ENCODE measurements at places on chromosomes 3 and 15.

GRCh38 chr3:143924522-143925285 lies 46.9 kb upstream of the DIPK2A start:
- DNase-seq, result no peak

DNA sequence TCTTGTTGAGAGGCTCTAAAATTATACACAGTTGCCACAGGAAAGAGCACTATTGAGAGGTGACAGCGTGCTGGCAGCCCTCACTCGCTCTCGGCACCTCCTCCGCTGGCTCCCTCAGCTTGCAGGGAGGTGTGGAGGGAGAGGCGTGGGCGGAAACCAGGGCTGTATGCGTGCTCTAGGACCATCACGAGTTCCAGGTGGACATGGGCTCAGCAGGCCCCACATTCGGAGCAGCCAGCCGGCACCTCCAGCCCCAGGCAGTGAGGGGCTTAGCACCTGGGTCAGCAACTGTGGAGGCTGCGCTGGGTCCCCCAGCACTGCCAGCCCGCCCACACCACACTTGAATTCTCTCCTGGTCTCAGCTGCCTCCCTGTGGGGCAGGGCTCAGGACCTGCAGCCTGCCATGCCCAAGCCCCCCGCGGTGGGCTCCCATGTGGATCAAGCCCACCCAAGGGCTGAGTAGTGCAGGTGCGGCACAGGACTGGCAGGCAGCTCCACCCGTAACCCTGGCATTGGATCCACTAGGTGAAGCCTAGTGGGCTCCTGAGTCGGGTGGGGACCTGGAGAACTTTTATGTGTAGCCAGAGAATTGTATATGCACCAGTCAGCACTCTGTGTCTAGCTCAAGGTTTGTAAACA lies 460.6 kb upstream of the ALCAM start:
- no peak for DNase-seq

DNA sequence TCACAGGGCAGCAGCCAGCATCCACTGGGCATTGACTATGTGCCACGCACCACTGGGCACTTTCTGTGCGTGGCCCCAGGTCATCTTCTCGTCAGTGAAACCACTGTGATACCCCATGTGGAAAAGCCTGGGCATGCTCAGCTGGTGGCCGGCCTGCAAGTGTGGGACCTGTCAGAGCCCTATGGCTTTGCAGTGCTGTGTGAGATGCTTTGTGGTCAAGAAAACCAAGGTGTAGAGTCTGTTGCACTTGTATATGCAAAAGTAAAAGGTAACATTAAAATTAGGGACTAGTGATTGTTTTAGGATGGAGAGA lies 69.5 kb downstream of the PGPEP1L start:
- DNase-seq, result no peak

DNA sequence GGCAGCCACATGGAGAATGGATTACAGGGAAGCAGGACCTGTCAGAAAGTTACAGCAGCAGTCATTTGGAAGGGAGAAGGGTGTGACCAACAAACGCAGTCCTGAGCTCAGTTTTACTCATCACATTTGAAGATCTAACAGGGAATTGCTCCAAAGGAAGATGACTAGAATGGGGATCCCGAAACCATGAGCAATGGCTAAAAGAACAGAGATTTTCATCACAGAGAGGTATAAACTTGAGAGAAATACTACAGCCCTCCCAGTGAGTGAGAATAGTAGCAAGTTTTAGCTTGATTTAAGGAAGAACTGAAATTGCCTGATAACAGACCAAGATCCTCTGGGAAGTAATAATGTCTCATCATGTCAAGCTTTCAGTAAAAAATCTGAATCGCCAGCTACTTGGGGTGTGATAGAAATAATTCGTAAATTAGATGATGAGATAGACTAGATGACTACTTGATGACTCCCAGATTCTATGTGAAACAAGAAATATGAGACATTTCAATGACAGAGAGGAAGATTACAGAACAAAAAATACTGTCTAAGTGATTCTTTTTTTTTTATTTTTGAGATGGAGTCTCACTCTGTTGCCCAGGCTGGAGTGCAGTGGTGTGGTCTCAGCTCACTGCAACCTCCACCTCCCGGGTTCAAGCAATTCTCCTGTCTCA lies 16.9 kb downstream of the CD47 start:
- DNase-seq, result no peak

GRCh38 chr15:78396976-78397375 lies 41.0 kb upstream of the IREB2 start:
- no peak for DNase-seq

DNA sequence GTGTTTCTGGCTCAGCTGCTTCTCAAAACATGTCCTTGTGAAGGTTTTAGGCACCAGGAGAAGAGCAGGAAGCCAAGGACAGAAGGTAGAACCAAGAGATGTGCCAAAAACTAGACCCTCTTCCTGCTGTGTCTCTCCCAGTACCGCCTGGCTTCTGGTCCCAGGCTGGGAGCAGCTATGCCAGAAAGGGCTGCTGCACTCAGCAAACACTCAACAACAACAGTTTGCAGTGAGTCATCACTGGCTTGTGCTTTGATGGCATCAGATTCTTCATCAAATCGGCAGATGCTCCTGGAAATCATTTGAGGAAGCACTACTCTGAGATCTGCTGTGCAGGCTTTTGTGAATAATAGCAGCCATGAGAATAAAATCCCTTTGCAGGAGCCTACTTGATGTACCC lies 63.2 kb downstream of the DGKG start:
- no peak for DNase-seq

DNA sequence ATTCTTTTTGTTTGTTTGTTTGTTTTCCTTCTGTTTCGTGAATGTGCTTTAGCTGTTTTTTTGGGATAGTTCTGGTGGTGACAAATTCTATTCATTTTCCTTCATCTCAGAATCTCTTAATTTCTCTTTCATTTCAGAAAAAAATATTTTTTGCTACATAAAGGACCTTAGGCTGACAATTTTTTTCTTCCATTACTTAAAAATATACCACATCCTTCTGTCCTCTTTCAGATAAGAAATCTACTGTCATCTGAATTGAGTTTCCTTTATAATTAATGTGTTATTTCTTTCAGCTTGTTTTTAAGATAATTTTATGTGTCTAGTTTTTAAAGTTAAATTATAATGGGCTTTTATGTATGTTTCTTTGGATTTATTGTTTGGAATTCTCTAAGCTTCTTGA lies 47.6 kb downstream of the IL16 start:
- no peak for DNase-seq

DNA sequence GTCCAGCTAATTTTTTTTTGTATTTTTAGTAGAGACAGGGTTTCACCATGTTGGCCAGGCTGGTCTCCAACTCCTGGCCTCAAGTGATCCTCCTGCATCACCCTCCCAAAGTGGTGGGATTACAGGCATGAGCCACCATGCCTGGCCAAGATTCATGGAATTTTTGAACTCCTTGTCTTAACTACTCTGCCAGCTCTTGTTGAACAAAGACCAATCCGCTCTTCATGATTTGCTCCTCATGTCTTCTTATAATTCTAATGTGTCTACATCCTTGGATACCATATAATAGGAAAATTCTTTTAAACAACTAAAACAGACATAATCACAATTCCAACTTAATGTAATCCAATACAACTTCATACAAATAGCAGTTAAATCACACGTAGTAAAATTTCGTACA lies 21.3 kb downstream of the UBA5 start:
- no peak for DNase-seq

DNA sequence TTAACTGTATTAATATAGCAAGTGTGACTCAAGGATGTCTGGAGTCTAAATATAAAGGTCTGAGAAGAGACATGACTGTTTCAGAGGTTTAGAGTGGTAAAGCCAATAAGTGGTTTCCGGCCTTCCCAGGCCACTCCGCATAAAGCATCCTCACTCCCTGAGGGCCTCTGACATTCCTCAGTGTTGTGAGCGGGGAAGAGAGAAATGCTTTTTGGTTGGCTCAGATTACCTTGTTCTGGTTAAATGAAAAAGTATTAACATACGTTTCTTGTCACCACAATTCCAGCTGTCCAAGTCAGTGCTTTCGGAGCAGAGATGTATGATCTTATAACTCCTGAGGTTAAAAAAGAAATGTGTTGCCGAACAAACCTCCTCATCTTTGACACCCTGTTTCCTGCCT lies 103.8 kb downstream of the RBMS3 start:
- DNase-seq, result no peak

GRCh38 chr3:152272771-152273242 lies 4.1 kb downstream of the MBNL1 start:
- no peak for DNase-seq

- DNase-seq, result no peak
Measured at GRCh38 chr3:138394156-138394555, 40.3 kb upstream of the ESYT3 start.

DNA sequence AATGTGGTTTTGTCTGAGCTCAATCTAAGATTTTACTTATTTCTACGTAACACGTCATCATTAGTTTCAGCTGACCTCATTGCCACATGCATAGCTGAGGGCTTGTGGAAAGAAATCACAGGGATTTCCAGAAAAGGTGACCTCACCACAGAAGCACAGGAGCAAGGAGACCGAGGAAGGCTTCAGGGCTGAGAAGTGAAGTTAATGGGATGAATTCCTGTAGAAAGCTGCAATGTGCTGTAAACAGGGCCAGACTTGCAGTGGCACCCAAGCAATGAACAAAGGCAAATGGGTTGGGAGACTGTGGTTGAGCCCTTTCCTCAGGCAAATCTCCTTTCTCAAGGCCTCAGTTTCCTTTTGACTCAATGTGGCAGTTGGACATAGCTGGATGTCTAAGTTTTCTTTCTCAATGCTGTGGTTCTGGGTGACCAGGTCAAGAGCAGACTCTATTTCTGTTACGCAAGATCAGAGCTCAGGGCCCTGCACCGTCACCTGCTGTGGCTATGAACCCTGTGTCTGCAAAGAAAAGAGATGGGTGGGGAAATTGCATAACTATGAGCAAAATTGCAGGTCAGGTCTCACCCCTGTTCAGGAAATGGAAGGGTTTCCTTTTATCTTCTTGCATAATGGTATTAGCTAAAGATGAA lies 252.2 kb upstream of the TBL1XR1 start:
- DNase-seq, result no peak

DNA sequence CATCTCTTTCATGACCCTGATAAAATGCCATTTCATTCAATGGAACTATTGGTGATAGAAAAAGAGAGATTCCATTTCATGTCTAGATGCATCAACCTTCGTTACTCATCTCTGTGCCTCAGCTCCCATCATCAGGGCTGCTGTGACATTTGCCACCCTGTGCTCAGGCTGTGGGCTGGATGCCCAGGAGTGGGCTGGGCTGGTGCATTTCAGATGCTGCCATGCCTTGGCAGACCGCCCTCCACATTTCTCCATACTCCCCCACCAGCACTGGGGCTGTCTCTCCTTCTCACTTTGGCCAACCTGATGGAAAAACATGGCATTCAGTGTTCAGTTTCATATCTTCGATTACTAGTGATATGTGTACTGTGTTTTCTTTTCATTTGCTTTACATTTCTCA lies 59.1 kb downstream of the DNASE1L3 start:
- no peak for DNase-seq

- no peak for DNase-seq
Measured at GRCh38 chr3:186496016-186496415, 48.2 kb downstream of the CRYGS start.

DNA sequence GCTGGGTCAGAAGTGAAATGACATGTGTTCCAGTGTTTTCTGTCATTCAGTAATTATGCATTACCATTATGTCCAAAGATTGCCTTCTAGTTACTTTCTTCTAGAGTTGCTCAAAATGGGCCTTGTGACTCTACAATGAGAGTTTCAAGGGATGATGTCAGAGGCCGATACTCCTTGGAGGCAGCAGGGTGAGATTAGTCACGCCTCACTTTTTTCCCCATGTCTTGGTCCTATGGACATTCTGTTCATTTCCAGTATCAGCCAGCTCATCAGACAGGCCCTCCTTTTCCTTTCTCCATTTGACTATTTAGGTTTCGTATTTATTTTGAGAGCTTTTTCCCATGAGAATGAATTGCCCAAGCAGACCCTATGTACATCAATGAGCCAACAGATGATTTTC lies 17.5 kb downstream of the VGLL3 start:
- no peak for DNase-seq

DNA sequence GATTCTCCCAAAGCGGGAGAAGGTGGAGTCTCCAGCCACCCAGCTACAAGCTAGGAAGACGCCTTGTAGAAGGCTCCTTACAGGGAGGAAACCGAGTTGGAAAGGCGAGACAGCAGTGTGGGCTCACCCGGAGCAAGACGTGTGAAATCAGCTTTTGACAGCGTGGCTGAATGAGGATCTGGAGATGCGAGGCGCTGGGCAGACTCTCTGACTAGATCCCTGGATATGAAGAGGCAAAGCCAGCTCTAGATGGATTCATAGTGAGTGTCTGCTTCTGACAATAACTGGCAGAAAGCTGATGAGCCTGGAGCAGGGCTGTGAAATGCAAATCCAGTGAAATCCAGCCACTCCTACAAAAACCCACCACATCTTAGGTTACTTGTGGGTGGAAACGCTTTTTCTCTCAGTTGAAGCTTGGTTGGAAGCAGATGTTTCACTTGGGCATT lies 41.0 kb downstream of the GOLGA6A start:
- no peak for DNase-seq

- no peak for DNase-seq
Measured at GRCh38 chr3:134533493-134533892, 47.6 kb downstream of the CEP63 start.

DNA sequence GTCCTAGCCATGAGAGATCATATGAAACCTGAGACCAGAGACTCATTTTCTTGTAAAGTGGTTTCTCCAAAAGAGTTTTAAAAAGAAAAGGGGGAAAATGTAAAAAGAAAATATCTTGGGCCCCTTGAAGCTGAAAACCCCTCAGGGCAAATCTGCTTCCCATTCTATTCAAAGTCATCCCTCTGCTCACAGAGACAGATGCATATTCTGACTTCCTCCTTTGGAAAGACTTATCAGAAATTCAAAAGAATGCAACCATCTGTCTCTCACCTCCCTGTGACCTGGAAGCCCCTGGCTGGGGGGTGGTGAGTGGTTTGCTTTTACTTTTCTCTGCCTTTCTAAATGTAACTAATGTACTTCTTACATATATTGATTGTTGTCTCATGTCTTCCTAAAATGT lies 1154.8 kb downstream of the NSUN3 start:
- no peak for DNase-seq

DNA sequence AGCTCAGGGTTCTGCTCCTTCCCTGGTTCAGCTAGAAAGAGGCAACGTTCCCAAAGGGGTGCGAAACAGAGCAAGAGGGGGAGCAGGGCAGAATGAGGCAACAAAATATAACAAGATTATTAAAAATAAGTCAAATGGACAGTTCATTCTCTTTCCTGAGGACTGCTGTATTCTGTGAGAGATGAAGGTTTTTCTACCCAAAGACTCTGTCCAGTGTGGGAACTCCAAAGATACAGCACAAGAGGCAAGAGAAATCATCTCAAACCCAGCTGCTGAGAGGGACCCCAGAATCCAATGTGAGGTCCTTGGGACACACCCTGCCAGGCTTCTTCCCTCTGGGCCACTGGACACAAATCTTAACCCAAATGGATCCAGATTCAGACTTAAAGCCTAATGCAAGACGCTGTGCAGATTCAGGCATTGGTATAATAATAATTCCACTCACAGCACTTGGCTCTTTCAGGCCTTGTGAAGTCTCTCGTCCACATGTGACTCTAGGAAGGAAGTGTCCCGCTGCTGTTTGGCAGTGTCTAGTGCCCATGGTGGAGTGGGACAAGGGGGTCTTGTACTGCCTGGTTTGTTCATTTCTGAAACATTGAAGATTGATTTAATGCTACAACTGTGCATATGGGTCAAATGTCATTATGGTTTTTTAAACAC lies 14.5 kb upstream of the ARHGAP31 start:
- no peak for DNase-seq

All from activated CD4-positive, alpha-beta T cell treated with anti-CD3 and anti-CD28 coated beads for 24 hours (primary cell).